GM12892 (cell line): ENCODE measurements at places on chromosomes 1 and 21.

DNA sequence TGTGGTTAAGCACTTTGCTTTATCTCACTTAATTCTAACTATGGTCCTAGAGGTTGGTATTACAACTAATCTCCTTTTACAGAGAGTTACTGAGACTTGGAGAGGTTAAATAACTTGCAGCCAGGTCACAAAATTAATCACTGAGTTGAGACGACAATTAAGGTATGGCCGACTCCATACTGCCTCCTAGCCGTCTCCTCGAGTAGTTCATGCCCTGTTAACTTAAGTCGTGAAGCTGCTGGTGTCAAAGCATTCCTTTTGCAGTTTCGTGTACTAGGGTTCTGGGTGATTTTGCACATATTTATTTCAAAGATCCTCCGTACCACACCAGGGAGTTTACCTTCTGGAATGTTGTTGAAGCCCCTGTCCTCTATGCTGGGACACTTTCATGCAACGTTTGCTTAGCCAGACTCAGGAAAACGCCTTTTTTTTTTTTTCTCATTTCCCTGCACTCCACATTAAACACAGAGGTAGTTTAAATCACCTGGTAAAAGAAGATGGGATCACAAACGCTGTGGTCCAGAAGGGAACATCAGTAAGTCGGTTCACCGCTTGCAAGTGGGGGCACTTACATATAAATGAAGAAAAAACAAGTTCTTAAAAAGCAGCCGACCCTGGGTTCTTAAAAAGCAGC, 570 bp upstream of the NEK7 start:
- no peak for DNase-seq

- no peak for DNase-seq
Measured at GRCh38 chr1:36068866-36069265, 15.0 kb upstream of the TEKT2 start.

DNA sequence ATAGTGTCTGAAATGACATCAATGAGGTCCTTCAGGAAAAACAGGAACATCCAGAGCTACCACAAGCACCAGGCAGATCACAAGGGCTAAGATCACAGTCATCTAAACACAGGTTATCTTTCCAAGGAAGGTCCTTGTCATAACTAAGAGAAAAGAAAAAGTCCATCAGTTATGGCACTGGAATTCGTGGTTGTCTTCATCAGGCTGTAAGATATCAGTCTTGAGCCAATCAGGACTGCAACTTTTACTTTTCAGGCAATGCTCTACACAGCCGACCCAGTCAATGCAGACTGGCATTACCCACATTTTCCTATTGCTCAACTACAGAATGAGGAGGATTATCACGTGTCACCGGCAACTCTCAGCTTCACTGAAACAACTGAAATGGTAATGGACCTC, 26.4 kb downstream of the SORT1 start:
- DNase-seq = no peak

DNA sequence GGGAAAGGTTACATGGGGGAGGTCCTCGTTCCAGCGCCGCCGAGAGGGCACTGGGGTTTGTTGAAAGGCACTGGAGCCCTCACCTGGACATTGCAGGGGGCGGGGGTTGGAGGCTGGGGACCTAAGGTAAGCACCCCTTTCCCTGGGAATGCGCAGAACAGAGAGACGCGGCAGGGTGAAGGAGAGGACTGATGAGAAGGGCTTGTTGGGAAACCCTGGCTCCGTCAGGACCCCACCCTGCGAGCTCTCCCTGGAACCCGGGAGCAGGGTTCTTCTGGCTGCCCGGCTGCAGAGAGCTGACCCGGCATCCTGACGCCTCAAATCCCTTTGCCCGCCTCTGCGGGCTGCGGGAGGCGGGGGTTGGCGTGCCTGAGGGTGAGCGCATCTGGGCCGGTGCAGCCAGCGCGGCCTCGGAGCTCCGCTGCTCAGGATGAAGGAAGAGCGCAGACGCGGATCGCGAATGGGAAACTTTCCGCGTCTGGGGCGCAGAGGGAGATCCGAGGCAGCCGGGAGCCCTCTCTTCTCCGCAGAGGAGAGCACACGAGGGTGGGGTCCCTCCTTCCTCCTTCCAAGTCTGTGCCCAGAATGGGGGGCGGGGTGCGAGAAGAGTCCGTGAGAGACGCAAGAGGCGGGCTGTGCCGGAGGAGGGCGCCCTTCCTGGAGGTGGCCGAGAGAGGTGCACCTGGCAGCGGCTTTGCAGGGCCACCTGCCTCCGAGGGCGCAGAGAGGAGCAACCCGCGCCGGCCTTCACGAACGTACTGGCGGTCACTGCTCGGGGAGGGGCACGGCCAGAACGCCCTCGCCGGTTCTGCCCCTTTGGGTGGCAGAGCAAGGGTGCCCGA, 2.4 kb downstream of the IGSF21 start:
- no peak for DNase-seq

GRCh38 chr21:16408280-16408679, 678.5 kb downstream of the USP25 start:
- no peak for DNase-seq

DNA sequence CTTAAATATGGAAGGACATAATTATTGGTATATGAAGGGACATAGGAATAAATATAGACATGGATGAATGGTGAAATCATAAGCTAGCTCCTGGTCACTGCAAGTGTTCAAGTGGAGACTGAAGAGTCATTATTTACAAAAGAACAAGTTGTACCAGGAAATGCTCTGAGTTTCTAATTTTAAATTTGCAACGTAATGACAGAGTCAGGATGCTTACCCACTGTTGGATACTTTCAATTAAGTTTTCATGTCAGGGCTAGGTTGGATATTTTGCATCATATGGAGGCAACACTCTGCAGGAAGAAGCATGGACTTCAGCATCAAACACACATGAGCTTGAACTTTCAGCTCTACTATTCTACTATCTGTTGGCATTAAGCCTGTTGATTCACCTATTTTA, 499.6 kb upstream of the C1orf87 start:
- DNase-seq = no peak

DNA sequence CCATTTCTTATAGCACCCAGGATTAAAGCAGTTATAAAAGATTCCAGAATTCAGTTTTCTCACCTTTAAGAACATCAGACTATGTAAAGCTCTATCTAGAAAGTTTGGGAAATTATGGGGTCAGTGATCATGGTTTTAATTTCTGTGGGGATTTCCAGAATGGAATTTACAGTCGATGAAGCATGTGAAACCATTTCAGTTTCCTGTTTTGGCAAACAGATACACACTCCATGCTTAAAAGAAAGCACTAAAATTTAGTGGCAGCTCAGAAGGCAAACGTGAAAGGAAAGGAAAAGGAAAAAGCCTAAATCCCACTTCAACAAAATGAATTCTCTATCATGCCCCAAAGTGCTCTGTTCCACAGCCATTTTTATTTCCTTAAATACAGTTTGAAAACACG, 60.4 kb downstream of the FYB2 start:
- no peak for DNase-seq

- DNase-seq = no peak
Measured at GRCh38 chr1:236700903-236701302, 14.6 kb downstream of the ACTN2 start.

DNA sequence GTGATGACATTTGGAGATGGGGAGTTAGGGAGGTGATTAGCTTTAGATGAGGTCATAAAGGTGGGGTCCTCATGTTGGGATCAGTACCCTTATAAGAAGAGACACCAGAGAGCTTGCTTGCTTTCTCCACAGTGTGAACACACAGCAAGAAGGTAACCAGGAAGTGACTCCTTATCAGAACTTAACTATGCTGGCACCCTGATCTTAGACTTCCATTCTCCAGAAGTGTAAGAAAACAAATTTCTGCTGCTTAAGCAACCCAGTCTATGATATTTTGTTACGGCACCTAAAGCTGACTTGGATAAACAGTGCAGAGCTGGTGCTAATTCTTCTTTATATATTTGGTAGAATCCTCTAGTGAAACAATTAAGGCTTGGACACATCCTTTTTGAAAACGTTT, 346.0 kb downstream of the AGBL4 start:
- DNase-seq = no peak

DNA sequence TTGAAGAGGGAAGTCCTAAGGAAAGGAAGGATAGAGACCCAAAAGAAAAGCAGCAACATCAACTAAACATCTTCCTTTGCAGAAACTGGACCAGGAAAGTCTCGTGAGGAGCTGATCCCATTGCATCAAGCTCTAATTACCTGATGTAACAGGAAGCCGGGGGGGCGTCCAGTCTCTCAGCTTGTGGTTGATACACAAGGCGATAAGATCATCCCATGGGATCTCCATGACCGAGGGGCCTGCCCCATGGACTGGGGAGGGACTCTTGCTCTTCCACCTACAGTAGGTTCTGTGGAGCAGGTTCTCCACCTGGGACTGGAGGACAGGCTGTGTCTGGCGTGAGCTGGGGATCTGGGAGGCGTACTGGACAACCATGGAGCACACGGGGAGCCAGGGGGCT, 14.8 kb upstream of the LSS start:
- DNase-seq = no peak

DNA sequence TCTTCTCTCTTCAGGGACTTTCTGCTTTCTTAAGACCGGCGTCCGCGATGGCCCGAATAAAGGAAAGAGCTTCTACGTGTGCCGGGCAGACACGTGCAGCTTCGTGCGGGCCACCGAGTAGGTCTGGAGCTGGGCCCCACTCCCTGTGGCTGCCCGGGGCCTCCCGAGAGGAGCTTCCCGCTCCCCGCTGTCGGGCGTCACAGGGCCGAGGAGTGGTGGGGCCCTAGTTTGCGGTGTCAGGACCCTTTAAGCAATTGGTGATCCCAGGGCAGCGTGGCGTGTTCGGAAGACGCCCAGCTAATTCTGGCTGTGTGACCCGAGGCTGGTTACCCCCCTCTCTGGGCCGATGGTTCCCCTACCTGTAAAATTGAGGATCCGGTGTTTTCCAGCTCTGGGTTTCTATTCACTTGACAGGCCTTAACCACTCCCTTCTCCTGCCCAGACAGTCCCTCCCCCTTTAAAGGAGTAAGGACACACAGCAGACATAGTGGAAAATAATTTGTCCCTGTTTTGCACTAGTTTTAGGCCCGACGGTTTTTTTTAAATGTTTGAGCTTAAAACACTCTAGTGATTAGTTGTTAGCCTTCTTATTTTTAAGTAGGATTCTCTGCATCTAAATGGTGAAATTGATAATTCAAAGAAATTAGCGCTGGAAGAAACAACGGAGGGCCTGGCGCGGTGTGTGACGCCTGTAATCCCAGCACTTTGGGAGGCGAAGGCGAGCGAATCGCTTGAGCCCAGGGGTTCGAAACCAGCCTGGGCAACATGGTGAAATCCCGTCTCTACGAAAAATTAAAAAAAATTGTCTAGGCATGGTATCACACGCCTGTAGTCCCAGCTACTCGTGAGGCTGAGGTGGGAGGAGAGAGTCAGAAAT, 553 bp downstream of the TTF2 start:
- no peak for DNase-seq

GRCh38 chr21:33402001-33402979, 923 bp upstream of the IFNGR2 start:
- peak; percentile 67 for DNase-seq

DNA sequence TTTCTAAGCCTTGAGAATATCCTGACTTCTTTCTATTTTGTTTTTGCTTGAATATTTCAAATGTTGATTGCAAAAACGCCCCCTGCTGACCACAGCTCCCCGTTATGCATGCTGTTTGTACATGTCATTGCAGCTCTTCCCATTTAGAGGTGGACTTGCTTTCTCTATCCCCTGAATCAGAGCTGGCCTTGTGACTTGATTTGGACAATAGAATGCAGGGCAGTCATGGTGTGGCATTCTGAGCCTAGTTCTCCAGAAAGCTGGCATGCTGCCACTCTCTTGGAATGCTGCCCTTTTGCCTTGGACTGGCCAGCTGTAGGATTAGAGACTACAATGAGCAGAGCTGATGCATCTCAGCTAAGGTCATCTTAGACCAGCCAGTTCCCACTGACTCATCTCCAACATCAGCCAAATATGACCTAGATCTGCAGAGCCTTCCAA, 1561.5 kb downstream of the MRPL39 start:
- no peak for DNase-seq

- DNase-seq = no peak
Measured at GRCh38 chr1:175548774-175549173, 194.6 kb downstream of the TNR start.

DNA sequence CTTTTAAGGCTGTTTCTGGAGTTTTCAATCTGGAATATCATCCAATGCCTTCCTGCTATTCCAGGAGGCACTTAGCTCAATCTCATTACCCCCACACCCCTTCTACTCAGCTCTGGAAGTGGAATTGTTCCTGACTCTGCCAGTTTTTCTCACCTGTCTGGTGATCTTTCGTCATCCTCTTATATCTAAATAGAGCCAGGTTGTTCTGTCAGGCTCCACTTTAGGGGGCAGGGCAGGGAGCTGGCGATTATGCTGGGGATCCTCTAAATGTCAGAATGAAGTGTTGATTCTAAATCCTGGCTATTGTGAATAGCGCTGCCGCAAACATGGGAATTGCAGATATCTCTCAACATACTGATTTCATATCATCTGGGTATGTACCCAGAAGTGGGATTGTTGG, 63.6 kb upstream of the ETV3 start:
- DNase-seq = no peak

DNA sequence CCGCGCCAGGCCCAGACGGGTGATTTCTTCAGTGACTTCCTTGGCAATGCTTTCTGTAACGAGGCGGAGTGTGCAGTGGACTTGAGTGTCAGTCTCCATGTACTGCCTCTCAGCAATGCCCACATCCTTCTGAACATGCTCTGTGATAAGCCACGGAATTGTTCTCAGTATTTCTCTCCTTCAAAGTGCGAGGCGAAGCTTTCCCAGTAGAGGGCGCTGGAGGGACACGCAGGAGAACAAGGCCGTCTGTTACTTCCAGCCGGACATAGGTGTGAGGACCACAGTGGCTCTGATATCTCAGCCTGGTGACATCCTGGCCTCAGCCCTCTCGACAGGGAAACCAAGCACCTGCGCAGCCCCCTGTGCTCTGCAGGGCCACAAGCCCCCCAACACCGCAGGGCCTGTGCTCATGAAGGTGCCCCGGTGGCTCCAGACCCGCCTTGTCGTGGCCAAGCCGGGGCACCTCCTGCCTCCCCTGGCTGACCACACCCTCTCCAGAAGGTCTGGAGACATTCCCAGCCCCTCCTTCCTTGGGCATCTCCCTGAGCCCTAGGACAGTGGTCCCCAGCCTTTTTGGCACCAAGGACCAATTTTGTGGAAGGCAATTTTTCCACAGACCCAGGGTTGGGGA, 46.1 kb upstream of the BACE2 start:
- no peak for DNase-seq

DNA sequence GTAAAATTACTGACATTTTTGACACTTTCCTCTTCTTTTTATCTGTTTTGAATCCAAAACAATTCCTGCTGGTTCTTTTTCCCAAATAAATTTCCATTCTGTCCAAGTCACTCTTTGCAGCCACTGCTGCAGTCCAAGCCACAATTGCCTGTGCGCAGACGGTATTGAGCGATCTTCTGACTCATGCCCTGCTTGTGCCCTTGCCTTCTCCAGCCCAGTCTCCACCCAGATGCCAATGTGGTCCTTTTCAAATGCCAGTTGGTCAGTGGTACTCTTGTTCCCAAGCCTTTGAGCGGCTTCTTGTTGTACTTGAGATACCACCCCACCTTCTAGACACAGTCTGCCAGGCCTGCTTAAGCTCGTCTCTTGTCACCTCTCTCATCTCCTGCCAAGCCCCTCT, 78.9 kb downstream of the CAMTA1 start:
- DNase-seq = no peak
